T-helper 2 cell treated with Interferon-gamma antibody and Interleukin-4, amounts not matched to agents 5 μg/mL and 100 μg/mL, for 36 hours (primary cell): ENCODE measurements at places on chromosomes 1 and 21.

- DNase-seq = no peak
Measured at GRCh38 chr1:207155028-207155427, 51.0 kb downstream of the C4BPA start.

DNA sequence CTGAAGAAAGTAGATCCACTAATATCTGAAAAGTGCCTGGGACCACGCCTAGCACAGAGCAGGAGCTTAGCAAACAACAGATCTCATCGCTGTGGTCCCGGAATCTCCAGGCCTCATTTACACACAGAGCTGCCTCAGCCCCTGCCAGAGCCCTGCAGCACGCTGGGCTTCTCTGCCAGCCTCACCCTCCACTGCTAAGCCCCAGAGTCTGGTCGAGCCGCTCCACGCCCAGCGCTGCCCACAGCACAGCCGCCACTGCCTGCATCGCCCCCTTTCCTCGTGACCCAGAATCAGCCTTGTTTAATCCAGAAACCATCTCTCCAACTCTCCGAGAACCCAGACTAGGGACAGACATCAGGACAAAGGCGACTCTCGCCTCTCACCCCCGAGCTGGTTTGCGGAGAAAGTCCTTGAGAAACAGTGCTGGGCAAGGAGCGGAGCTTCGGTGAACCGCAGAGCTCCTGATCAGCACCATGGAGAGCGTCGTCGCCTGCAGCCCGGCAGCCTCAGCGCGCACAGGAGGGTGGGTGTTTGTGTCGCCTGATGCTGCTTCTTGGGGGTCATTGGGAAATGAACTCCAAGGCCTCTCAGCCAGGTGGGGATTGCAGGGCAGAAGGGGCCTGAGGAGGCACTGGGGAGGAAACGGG, 145.1 kb downstream of the NPHP4 start:
- DNase-seq = no peak

DNA sequence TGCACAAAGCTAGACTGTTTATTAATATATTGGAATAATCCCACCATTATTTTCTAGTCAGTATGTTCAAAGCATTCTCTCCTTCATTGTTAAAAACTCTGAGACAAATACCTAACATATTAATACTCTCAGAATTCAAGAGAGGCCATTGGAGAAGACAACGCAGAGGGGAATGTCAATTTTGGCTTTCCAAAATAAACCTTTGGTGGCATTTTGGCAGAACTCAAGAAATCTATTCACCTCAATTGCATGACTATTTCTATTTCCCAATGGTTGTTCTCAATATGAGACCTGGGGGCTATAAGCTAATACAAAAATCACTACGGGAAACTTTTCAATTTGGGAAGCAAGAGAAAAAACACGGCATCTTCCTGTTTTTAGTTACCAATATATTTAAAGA, 58.5 kb downstream of the RUSC1 start:
- no peak for DNase-seq

DNA sequence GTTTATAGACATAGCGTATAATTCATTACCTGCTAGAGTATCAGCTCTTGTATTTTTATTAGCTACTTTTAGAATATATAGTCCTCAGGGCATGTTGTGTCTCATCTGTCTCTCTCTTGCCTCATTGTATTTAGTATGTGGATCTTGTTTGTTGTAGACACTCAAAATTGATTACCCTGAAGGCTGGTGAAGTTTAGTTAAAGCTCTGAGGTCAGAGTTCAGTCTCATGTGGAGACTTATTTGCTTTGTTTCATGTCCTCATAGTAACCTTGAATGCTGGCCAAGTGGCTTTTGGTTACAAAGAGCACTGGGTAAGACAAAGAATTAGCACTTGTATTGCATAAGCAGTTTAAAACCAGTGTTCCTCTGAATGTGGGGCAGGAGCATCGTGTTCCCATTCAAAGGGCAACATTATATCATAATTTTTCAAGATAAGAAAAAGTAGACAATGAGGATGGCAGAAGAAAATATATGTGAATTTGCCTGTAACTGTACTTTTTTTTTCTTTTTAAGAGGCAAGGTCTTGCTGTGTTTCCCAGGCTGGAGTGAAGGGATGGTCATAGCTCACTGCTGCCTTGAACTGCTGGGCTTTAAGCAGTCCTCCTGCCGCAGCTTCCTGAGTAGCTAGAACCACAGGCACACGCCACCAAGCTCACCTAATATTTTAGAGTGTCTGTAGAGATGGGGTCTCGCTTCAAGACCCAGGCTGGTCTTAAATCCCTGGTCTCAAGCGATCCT, 17.4 kb downstream of the CNST start:
- DNase-seq = no peak

GRCh38 chr1:164638492-164639202, 79.7 kb downstream of the PBX1 start:
- no peak for DNase-seq

DNA sequence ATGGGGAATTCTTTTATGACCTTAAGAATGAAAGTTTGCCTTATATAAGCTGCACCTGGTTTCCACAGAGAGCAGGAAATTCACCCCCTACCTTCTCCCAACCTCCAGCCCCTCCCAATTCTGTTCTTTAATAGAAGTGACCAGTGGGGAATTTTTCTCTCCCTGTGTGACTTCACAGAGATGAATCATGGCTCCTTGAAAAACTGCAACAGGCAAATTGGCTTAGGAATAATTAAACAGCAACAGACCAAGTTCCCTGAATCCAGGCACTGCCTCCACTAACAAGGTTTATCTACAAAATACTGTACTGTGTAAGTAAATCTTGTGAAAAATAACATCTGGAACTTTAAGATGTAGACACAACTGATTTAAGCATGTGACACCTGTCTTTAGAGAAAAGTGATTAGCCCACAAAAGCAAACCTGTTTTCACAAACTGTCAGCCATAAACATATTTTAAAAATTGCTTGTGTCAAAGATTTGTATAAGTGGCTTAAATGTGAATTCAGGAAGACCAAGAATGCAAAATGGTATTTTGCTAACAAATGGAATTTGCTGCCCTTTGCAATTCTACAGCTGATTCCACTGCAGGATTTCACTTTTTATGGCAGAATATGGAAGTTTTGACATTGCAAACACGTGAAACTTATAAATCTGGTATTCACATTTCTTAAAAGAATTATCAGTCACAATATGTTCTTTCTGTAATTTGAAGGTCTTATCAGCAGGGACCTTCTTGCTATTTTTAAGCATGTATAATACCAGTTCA, 54.0 kb downstream of the ALG14 start:
- DNase-seq = no peak

DNA sequence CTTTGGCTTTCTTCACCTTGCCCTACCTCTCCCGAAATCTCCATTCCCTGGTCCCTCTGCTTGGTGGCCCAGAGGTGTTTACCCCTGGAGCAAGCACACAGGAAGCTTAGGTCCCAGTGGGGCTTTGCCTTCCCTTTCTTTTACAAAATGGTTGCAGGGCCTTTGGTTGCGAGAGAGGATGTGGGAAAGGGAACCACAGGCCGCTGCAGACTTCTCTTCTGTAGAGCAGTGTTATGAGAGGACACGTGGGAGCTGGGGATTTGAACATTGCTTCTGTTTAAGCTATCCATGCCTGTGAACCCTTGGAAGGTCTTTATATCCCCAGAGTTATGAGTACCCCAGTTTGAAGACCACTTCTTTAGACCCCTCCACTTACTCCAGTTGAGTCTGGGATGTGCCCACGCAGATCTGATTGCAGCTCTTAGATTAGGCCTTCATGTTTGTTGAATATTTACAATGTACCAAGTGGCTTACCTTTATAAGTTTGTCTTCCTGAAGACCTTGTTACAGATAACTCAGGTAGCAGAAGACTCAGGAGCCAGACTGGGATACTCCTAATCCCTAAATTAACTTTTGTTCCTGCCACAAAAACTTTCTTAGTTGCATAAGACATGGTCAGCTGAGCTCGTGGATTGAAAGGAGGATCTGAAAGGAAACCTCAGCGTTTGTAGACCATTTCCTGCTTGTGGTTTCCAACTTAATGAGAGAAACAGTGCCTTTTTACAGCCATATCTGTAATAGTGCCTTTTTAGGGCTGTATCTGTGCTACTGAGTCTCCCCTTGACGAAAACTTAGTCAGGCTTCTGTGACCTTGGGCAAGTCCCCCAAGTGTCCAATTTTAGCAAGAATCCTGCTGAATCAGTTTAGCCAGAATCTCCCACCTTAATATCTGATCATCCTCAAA, 21.9 kb upstream of the IVNS1ABP start:
- peak; percentile 44 for DNase-seq

DNA sequence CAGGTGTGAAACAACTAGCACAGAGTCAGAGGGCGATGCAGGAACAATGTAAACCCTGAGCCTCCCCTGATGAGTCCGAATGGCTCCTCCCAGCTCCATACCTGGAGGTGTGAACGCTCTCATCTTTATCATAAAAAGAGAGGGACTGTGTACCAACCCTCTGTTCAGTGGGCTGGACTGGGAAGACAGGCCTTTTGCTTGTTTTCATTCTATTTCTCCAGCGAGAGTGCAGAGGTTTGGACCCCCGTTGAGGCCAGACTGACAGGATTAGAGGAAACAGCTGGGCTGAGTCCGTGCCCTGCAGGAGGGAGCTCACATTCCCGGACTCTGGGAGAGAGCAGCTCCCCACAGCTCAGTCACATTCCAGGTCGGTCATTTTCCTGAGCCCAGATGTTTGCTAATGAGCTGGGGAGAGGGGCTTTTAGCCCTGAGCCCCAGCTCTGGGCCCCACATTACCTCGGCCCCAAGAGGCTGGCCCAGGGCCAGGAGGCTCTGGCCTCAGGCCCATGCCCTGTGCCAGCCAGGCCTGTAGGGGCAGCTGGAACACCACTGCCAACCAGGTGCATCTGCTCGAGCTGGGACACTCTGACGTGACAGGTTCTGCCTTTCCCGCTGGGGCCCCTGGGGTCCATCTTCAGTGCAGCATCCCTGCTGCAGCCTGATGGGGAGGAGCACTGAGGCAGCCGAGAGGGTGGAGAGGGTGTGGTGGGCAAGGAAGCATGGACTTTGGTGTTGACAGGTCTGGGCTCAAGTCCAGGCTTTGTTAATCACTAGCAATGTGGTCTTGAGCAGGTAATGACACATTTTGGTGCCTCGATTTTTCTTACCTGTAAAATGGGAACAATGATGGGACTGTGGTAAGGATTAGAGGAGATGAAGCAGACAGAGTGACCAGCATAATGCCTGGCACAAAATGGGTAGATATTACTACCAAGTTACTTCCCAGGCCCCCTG, 3.5 kb upstream of the NBL1 start:
- no peak for DNase-seq

DNA sequence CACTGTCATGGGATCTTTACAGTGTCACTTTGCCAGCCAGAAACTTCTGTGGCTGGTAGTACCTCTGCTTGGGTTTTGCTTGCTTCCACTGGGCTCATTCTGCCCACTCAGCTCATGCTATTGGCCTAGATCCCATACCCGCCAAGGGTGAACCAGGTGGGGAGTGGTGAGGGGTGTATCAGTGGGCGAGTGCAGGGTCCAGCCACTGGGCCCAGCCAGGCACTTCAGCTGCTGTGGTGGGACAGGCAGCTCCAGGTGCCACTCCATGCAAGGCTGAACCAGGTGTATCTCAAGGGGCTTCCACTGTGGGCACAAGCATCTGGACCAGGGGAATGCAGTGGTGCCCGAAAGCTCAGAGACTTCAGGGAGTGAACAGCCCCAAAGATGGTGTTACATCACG, 398.2 kb downstream of the NCAM2 start:
- no peak for DNase-seq

- no peak for DNase-seq
Measured at GRCh38 chr1:29651684-29652665, 415.7 kb downstream of the PTPRU start.

- peak; percentile 80 for DNase-seq
Measured at GRCh38 chr1:9315411-9316079, 22.9 kb downstream of the SPSB1 start.

GRCh38 chr1:172977296-172978017, 73.3 kb downstream of the TNFSF18 start:
- DNase-seq = no peak

GRCh38 chr1:154608397-154609270, 648 bp upstream of the ADAR start:
- DNase-seq = peak; percentile 37

GRCh38 chr1:183467687-183468086, 4.6 kb upstream of the SMG7 start:
- DNase-seq = no peak

DNA sequence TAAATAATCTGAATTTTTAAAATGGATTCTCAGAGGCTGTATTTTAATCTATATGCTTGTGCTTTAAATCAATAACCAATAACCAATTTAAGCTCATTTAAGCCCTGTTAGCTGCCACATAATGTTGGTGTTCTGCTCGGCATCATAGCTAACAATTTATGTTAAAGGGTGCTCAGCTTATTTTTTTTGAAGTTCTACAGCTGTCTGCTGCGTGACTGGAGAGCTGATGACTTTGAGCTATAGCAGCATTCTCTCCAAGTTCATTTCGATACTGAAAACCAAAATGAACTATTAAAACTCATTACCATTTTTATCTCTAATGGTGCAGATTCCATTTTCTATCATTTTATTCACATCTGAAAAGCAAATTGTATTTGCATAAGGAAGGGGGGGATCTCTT, 357.8 kb downstream of the AJAP1 start:
- no peak for DNase-seq

- no peak for DNase-seq
Measured at GRCh38 chr1:115440733-115441132, 102.7 kb upstream of the NGF start.

DNA sequence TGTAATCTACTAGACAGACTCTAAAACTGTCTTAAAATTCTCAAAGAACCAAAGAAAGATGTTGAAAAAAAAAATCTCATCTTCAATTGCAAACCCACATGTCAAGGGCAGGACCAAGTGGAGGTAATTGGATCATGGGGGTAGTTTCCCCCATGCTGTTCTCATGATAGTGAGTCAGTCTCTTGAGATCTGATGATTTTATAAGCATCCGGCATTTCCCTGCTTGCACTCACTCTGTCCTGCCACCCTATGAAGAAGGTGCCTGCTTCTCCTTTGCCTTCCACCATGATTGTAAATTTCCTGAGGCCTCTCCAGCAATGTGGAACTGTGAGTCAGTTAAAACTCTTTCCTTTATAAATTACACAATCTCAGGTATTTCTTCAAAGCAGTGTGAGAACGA, 257.0 kb downstream of the HHIPL2 start:
- DNase-seq = no peak

GRCh38 chr1:101185421-101185820, 51.4 kb upstream of the S1PR1 start:
- DNase-seq = no peak

DNA sequence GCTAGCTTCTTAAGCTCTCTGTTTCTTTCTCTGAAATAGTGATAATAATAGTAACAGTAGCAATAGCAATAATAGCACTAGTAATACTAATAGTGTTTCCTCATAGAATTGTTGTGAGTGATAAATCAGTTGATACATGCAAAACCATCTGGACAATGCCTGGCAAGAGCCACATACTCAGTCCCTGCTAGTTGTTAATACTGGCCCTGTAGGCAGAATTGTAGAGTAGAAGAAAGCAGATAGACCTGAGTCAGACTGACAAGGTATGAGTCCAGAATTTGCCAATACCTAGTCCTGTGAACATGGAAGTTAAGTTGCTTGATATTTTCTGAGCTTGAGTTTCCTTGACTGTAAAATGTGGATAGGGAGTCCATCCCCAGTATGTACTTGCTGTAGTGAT, 171.9 kb downstream of the C1orf21 start:
- no peak for DNase-seq

- no peak for DNase-seq
Measured at GRCh38 chr1:199310708-199311107, 671.9 kb downstream of the PTPRC start.
